Effector memory CD4-positive, alpha-beta T cell (primary cell): ENCODE measurements at places on chromosomes 1 and 21.

- no peak for DNase-seq
Observed at GRCh38 chr1:25580927-25581326, 35.7 kb upstream of the MAN1C1 start.

DNA sequence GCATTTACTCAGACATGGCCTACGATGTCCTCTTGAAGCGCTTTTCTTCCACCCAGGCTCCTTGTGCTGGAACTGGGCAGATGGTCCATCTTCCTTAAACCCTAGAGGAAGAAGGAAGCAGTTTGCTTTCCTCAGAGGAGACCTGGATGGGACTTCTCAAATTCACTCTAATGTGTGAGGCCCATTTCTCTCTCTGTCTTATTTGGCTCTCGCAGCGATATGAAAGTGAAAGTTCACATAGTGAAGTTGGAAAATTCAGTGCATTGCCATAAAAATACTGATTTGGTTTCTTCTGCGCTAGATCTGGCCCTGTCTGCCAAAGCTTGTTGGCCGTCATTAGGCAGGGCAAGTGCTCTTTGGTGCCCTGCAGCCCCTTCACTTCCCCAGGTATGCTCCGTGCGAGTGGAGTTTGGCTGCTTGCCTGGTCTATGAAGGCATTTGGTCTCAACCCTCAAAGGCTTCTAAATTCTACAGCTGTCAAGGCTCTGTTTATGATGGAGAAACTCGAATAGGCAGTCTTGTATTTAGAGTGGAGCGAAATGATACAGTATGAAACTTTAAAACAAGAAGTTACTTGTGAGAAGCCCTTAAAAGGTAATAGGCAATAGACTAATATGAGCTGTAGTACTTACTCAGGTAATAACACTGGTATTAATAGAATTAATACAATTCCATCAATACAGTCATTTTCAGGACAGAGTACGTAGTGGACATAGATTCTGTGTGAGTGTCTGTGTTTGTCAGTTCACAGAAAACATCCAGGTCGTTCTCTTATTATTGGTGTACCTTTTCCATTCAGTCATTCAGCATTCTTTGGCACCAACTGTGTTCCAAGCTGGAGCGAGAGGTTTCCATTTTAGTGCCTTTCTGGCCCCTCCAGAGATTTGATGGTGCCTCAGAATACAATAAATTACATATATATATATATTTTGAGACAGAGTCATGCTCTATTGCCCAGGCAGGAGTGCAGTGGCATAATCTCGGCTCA, 20.5 kb downstream of the SZRD1 start:
- DNase-seq = no peak

- DNase-seq = no peak
Observed at GRCh38 chr1:160704250-160704649, 7.4 kb downstream of the CD48 start.

DNA sequence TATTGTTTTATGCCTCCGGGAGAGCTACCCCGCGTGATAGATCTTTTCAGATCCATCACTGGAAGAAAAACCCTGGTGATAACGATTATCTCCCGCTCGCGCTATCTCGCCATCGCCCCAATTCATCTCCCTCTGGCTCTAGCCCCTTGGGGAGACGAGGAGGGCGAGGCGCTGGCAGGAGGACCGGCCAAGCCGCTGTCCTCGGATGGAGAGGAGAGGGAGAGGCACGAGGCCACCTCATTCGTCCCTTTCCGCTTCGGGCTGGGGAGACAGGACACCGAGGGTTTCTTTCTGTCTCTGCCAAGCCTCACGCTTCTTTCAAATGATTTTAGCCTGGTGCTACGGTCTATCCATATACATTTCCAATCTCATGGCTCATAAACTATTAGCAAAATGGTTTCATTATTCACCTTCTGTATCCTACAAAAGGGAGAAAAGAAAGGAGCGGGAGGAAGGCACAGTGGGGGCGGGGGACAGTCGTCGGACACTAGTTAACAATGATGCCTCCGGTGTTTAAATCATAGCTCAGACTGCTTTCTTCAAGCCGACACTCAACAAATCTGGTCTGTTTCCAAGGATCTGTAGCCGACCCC, 415.0 kb upstream of the ESRRG start:
- DNase-seq = no peak

GRCh38 chr1:67696708-67697107, 11.7 kb downstream of the GADD45A start:
- DNase-seq = no peak

DNA sequence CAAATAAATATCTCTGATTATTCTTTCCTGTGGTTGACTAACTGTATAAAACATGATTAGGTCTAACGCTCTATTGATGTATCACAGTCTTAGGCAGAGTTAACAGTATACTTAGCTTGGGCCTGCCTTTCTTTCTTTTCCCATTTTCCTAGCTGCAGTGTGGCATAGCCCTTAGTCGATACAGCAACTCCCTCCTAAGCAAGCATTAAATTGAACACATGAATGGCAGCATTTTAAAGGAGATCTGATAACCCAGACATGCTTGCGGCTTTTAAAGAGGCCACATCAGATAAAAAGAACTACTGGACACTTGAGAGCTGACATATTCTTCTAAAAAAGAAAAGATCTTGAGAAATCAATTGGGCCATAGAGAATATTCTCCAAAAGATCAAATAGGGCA, 312.0 kb upstream of the TMPRSS15 start:
- no peak for DNase-seq

DNA sequence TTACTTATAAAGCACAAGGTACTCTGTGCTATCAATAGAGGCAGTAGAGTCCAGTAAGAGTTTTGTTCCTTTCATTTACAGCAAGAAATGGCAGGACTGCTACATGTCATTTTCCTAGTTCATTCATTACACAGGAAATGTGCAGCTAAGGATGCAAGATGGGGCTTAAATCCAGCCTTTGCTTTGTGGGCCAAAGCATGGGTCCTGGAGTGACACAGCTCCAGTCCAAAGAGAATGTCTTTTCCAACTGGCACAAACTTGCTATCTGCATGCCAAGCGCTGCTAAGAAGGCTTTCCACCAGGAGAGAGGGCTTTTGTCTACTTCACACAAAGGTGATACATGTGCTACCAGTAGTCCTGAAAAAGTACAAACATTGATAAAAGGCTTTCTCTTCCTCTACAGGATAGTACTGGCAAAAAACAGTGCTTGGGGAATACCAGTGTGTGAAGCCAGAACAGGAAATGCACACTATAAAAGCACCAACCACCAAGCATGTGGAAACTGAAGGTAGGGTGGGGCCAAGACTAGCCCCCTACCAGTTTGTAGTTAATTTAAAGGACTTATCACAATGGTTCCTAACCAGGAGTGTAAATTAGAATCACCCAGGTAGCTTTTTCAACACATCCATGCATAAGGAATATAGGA, 68.7 kb downstream of the ARID4B start:
- DNase-seq = no peak

DNA sequence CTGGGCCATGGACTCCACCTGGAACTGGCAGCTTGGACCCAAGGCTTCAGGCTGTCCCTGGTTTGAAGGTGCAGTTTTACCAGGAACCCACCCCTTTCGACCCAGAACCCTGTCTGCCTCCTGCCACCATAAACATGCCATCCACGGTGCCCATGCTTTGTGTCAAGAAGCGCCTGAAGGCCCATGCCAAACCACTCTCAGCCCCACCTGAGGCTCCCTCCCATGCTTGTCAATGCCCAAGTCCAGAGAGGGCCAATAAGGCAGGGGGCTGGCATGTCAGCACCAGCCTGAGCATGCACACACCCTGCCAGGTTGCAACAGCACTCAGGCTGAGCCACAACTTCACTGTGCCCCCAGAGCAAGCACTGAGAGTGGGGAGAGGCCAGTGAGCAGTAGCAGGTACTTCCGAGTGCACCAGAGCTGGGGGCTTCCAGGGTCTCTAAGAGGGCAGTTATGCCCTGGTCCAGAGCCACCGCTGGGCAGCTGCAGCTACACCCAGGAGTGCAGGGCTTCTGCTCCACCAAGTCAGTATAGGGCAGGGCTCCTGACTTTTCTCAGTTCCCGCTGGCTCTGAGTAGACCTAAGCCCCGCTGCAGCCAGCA, 1256.0 kb downstream of the AMY1C start:
- DNase-seq = no peak

DNA sequence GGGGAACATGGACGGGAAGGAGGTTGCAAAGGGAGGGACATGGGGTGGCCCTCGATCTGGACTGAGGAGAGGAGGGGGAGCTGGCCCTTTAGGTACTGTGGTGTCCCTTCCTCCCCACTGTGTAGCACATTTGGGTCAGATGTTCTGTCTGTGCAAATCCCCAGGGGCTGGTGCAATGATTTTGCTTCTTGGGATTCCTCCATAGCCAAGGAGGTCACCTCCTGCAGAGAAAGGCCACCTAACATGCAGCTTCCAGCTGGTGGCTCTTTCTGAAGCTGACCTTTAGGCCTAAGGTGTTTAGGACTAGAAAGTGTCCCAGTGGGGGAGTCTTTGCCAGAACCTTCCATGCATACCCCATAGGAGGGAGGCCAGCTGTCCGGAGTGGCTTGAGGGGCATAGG, 9.0 kb upstream of the MYOM3 start:
- no peak for DNase-seq

GRCh38 chr1:38004284-38005108, 818 bp downstream of the FHL3 start:
- DNase-seq = no peak

GRCh38 chr1:200388791-200389190, 21.0 kb downstream of the ZNF281 start:
- no peak for DNase-seq

GRCh38 chr21:35005560-35006224, 43.4 kb downstream of the RUNX1 start:
- DNase-seq = no peak

DNA sequence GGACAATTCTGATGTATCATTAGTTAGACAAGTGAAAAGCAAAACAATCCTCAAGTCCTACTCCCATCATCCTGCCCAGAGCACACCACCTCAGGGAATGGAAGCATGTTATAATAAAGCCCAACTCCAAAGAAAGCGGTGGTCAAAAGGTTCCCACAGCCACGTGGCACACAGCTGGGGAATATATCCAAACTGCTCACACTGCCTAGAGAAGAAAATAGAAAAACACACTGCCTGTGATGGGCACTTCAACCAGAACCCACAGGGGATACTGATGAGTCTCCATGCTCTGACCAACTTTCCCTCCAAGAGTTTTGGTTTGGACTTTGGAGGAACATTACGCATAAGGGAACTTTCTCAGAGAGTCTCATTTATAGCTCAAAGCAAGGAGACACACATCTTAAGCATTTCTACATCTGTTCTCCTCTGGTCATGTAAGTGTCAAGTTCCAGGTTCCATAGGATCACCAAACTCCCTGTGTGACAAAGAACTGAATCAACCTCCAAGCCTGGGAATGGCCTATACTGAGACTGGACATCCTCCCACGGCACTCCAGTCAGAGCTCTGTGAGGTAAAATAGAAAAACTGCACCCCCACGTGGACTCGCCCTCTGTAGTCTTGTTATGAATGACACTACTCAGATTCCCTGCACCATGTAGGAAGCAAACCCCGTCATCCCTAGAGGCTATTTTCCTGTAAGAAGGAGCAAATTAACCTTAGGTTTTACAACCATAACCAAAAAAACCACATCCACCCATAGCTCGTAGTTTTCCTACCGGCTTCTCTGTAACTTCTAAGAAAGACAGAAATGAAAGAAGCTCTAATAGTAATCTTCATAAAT, 12.2 kb downstream of the DSTYK start:
- DNase-seq = no peak

DNA sequence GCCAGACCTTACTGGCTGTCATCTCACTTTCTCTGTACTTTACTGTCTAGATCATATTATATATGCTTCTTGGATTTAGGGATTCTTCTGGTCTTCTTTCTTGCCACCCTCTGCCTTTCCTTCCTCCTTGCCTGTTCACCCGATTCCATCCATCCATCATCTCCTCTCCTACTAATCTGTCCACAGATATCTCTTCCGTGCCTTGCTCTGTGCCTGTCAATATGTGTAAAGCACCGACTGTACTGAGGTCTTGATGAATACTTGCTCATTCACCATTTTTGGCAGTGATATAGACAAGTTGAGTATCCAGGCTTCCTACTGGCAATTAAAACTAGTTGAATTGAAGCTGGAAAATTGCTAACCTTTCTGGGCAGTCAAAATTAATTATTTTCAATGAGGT, 8.1 kb downstream of the FMN2 start:
- DNase-seq = no peak

DNA sequence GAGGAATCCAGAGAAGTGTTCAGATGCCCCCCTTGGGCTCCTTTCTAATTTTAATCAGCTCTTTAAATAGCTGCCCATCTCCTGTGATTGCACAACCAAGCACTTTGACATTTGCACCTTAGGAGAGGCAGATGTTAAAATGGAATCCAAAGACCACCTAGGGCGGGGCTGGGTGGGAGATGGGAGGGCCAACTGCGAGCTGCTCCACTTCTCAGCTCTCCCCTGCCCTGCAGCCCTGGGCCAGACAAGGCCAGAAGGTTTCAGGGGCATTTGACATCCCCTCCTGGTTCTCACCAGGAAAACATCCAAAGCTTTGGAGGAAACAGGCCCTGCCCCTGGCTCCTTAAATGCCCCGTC, 106.9 kb downstream of the DHRS3 start:
- no peak for DNase-seq

DNA sequence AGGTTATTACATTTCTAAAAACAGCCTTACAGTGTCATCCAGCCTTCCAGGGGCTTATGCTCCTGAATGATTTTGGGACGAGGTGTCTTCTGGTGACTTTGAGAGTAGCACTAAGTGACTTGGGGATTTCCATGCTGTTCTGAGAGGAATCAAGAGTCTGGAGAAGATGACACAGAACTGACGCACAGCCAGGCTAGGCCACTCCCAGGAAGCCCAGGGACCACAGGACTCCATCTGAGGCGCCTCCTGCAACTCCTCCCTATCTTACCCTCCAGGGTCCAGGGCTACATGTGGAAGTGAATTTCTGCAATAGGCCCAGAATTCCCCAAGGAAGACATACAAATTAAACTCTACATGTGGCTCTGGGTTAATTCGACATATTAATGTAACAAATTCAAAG, 92.5 kb downstream of the SLC25A24 start:
- no peak for DNase-seq

DNA sequence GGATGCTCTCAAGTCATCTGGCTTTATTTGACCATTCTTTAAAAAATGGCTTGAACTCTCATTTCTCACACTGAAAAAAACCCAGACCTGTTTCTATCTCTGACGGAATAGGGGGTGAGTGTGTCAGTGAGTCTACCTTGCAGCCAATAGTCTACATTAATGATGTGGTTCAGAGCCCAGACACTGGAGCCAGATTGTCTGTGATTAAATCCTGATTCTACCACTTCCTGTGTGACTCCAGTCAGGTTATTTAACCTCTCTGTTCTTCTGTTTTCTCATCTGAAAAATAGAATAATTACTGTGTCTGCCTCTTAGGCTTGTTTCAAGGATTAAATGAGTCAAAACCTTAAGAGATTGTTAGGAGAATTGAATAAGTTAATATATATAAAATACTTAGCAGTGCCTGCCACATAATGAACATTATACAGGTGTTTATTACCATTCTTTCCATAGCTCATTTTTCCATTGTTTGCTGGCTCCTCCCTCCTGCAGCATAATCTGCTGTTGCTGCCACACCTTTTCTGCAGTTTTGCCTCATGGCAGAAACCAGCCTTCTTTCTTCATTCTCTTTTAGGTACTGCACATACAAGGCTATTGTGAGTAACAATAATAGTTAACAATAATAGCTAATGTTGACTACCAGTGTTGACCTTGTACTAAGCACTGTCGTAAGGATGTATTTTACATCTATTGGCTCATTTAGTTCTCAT, 157.6 kb upstream of the IVNS1ABP start:
- no peak for DNase-seq

- no peak for DNase-seq
Observed at GRCh38 chr1:203276916-203277545, 28.3 kb upstream of the BTG2 start.
